Stimulated activated CD8-positive, alpha-beta memory T cell treated with anti-CD3 and anti-CD28 coated beads, Interleukin-4, amount 100 ng/mL, for 24 hours (primary cell): ENCODE measurements at places on chromosomes 12 and 14.

DNA sequence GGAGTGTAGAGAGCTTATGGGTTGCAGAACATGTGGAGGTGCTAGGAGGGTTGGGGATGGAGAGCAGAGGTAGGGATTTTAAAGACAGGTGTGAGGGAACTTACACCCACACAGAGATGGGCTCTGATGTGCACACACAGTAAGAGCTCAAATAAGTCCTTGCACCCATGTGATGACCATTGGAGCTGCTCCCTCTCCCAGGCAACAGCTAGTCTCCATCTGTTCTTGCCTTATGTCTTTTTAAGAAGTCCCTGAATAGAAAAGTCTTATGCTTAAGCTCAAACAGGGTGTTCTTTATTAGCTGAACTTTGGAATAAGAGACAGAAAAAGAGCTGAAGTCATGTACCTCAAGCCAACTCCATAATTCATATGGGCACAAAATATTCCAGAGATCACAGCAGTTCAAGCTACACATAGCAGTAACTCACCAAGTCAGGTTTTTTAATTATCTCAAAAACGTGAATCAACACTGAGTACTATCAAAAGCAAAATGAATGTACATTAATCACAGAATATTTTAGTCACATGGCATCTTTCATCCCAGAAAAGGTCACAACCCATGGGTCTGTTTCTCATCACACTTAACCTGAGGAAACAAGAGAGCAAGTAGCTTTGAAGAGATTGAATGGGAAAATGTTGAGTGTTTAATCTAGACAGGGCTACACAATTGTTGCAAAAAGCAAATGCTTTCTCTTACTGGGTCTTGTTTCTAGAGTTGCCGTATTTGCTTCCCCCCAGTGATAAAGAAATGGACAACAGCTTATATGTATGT is 1513.6 kb upstream of the SEL1L start:
- no peak for DNase-seq

- DNase-seq = no peak
These were observed 501.8 kb downstream of the ETNK1 start for GRCh38 chr12:23126794-23127193.

GRCh38 chr12:13007496-13008233 is 7.6 kb upstream of the HEBP1 start:
- no peak for DNase-seq

GRCh38 chr12:19238540-19238939 is 109.0 kb downstream of the PLEKHA5 start:
- no peak for DNase-seq

GRCh38 chr12:32091696-32092095 is 15.0 kb upstream of the BICD1 start:
- DNase-seq = no peak

DNA sequence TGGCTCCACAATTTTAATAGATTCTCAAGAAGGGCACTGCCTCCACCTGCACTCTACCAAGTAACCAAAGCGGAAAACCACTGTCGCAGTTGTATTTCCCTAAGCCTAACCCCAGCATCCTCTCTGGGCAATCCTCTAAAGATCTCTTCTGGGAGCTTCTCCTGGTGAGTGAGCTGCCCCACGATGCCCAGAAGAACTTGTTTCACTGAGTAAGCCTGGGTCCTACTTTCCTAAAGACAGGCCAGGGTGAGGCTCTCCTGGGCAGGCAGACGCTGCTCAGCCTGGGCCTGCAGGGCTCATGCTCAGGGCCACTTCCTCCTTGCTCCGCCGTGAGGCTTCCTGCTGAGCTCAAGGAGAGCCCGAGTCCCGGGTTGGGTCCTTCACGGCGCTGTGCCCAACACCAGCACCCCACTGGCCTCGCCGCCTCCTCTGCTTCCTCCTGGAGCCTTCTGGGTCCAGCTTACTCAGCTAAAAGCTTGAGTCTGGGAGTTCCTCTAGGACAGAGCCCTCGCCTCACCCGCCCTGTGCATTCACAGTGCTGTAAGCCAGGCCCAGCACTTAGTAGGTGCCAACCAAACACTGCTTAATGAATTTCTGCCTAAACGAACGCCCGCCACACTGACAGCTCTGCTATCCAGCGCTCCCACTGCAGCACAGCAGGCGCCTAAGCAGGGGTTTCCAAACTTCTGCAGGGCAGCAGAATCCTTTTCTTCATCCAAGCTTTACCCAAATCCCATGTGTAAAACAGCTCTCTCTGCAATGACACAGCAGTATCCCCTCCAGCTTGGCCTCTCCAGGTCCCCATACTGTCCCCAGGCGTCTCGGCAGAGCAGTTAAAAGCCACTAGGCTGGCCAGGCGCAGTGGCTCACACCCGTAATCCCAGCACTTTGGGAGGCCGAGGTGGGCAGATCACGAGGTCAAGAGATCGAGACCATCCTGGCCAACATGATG is 5.7 kb downstream of the RAB35 start:
- peak; percentile 28 for DNase-seq

- no peak for DNase-seq
These were observed 10.0 kb upstream of the DDX47 start for GRCh38 chr12:12803186-12803585.

- DNase-seq = no peak
These were observed 461.1 kb downstream of the LRIG3 start for GRCh38 chr12:58459191-58459590.

- no peak for DNase-seq
These were observed 403 bp downstream of the ATN1 start for GRCh38 chr12:6928022-6928702.
